ENCODE measurements at places on chromosomes 12 and 14. TPM values are rescaled to one million over a fixed set of nuclear protein-coding genes. Genes with fewer than 3 reads are reported as not detected.

DNA sequence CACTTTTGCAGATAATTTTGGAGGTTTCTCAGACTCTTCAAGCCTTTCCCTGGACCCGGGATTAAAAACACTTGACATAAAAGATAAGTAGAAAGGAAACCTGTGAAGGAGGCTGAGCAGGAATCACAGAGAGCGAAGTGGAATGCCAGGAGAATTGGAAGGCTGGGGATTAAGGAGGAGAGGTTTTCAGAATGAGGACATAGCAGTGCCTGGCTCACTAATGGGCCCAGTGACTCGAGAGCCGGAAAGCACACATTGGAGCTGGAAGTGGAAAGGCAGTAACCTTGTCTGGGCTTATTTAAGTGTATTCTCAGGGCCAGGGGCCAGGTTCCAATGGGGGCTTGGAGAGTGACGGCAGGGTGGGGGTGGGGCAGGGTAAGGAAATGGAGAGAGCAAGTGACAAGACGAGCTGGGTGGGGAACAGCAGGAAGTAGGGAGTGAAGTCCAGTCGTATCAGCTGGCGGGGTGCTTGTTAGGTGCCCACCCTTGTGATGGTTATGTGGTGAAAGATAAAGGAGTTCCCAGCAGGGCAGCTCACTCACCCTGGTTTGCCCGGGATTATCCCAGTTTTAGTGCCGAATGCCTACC is 13.1 kb downstream of the EVL start:
- peaks cover 49% of the 10 kb centered on the region for H3K4me1 ChIP-seq
- peaks cover 10% of the 10 kb centered on the region for H3K27me3 ChIP-seq
- no peak for DNase-seq
- H3K4me3 ChIP-seq: no peak overlapping the region
- no peaks in the 10 kb centered on the region for H3K36me3 ChIP-seq
- peak overlapping the region; percentile 20 for H3K27ac ChIP-seq

DNA sequence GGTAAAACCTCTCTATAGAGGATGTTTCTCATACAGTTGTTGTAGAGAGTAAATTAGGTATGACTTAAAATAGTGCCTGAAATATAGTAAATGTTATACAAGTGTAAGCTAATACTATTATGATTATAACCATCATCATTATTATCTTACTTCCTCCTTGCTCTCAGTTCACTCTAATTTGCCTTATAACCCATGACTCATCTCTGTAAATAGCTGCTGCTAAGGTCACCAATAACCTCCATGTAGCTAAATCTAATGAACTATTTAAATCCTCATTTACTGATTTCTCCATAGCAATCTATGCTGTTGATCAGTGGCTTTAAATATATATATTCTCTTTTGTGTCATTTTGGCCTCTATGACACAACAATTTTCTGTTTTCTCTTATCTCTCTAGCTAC is 109.6 kb downstream of the RMST start:
- no peak for DNase-seq
- no peak overlapping the region for H3K4me3 ChIP-seq
- H3K27ac ChIP-seq: no peak overlapping the region
- no peaks in the 10 kb centered on the region for H3K4me1 ChIP-seq

DNA sequence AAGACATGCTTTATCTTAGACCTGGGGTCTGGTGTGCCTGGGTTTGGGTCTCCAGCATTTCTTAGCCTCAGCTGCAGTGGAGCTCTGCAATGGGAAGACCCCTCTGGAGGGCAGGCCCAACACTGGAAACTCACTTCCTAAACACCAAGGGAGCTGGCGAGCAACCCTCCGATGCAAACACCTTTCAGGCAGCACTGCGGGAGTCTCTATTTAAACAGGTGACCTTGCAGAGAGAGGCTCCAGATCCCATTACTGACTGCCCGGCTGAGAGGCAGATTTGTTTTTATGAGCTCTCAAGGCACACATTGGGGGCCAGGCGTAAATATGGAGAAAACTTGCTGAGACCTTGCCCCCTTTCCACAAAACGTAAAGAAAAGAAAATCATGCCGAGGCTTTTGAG is 195.5 kb downstream of the PAX9 start:
- peaks cover 3% of the 10 kb centered on the region for H3K27me3 ChIP-seq
- H3K4me3 ChIP-seq: no peak overlapping the region
- no peak overlapping the region for H3K27ac ChIP-seq
- no peaks in the 10 kb centered on the region for H3K36me3 ChIP-seq
- H3K4me1 ChIP-seq: no peaks in the 10 kb centered on the region
- DNase-seq: no peak

GRCh38 chr12:2429032-2429431 is 365.7 kb upstream of the FKBP4 start:
- no peak overlapping the region for H3K4me3 ChIP-seq
- peaks cover 3% of the 10 kb centered on the region for H3K27me3 ChIP-seq
- no peak for DNase-seq
- peaks cover 8% of the 10 kb centered on the region for H3K36me3 ChIP-seq
- H3K4me1 ChIP-seq: peaks cover 13% of the 10 kb centered on the region
- H3K27ac ChIP-seq: no peak overlapping the region

DNA sequence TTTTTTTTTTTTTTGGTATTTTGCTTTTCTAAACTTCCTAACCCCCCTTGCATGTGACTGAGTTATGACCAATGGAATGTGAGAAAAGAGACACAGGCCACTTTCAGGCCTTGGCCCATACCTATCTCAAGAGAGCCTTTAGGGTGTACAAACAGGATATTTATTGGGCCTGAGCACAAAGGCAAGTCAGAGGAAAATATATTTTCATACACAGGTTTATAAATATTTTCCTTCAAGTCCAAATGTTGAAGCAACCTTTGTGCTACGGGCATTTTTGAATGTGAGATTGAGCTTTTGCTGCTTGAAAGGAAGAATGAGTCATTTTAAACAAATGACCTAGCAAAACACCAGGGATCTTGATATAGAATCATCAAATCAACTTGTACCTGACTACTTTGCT is 228.6 kb upstream of the E2F7 start:
- DNase-seq: no peak
- no peak overlapping the region for H3K27ac ChIP-seq
- H3K27me3 ChIP-seq: no peaks in the 10 kb centered on the region
- H3K4me1 ChIP-seq: no peaks in the 10 kb centered on the region
- H3K36me3 ChIP-seq: no peaks in the 10 kb centered on the region
- H3K4me3 ChIP-seq: no peak overlapping the region

GRCh38 chr12:62466018-62466593 is 520 bp upstream of the MON2 start:
- peak overlapping the region; percentile 89 for H3K27ac ChIP-seq
- peaks cover 11% of the 10 kb centered on the region for H3K27me3 ChIP-seq
- peaks cover 9% of the 10 kb centered on the region for H3K4me1 ChIP-seq
- peaks cover 14% of the 10 kb centered on the region for H3K36me3 ChIP-seq

- H3K4me3 ChIP-seq: no peak overlapping the region
- H3K27ac ChIP-seq: no peak overlapping the region
- H3K4me1 ChIP-seq: peaks cover 17% of the 10 kb centered on the region
- DNase-seq: no peak
- peaks cover 6% of the 10 kb centered on the region for H3K36me3 ChIP-seq
Observed at GRCh38 chr12:49548481-49548821, 9.6 kb downstream of the KCNH3 start.

DNA sequence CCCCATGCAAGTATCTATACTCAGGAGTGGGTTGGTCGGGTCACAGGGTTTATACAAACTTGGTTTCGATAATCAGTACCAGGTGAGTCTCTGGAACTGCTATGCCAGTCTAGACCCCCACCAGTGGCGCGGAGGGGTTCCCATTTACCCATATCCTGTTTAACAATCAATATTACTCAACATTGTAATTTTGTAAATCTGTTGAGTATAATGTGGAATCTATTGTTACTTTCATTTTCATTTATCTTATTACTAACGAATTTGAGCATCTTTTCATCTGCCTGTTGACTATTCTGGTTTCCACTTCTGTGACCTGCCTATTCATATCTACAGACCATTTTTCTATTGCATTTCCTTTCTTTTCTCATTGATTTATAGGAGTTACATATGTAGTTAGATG is 275.2 kb upstream of the CRY1 start:
- H3K4me1 ChIP-seq: peaks cover 11% of the 10 kb centered on the region
- peaks cover 3% of the 10 kb centered on the region for H3K27me3 ChIP-seq
- H3K27ac ChIP-seq: no peak overlapping the region

The KRT6A gene
- total RNA-seq: not detected

The C12orf54 gene
- not detected for total RNA-seq

The ATL1 gene
- 4.7 TPM for total RNA-seq

The LHX5 gene
- not detected for total RNA-seq

- H3K27me3 ChIP-seq: no peaks in the 10 kb centered on the region
- H3K27ac ChIP-seq: no peak overlapping the region
- no peaks in the 10 kb centered on the region for H3K4me1 ChIP-seq
Observed at GRCh38 chr12:45298721-45299692, 83.1 kb downstream of the ANO6 start.

- no peak overlapping the region for H3K27ac ChIP-seq
- no peak for DNase-seq
- peaks cover 5% of the 10 kb centered on the region for H3K36me3 ChIP-seq
- H3K4me1 ChIP-seq: peaks cover 27% of the 10 kb centered on the region
- H3K4me3 ChIP-seq: no peak overlapping the region
Observed at GRCh38 chr12:104551-105081, 38.0 kb downstream of the IQSEC3 start.

The GSC gene
- total RNA-seq: not detected

The DLGAP5 gene
- 12.8 TPM for total RNA-seq

The INSM2 gene
- not detected for total RNA-seq

- DNase-seq: no peak
- H3K36me3 ChIP-seq: peaks cover 3% of the 10 kb centered on the region
- peaks cover 57% of the 10 kb centered on the region for H3K4me1 ChIP-seq
- H3K4me3 ChIP-seq: peak overlapping the region; percentile 11
- H3K27me3 ChIP-seq: peaks cover 11% of the 10 kb centered on the region
- no peak overlapping the region for H3K27ac ChIP-seq
Observed at GRCh38 chr14:91397965-91398591, 19.5 kb downstream of the CCDC88C start.

The ZNF891 gene
- 2.0 TPM for total RNA-seq

DNA sequence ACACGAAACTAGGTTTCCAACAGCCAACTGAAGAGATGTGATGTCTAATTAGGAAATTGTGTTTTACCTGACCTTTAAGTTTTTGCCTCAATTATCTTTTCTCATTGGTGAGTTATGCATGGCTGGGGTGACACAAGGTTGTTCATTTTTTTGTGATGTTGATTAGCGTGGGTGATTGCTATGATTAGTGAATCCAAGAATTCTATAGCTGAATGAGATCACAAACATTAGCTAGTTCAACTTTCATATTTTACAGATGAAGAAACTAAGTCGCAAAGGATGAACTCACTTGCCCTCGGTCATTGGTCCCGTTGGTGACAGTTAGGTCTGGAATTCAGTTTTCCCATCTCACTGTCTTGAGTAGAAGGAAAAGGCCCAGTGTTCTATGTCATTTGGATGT is 32.6 kb upstream of the LMNTD1 start:
- no peak overlapping the region for H3K4me3 ChIP-seq
- no peak for DNase-seq
- H3K27ac ChIP-seq: no peak overlapping the region
- no peaks in the 10 kb centered on the region for H3K4me1 ChIP-seq
- H3K36me3 ChIP-seq: no peaks in the 10 kb centered on the region

The FAM90A1 gene
- not detected for total RNA-seq

The NTS gene
- 79.2 TPM for total RNA-seq

The DEGS2 gene
- not detected for total RNA-seq

The ARMH4 gene
- 10.5 TPM for total RNA-seq

The IL26 gene
- total RNA-seq: not detected

GRCh38 chr12:117161460-117162166 is 28.7 kb downstream of the FBXO21 start:
- no peak overlapping the region for H3K27ac ChIP-seq
- DNase-seq: no peak
- no peaks in the 10 kb centered on the region for H3K4me1 ChIP-seq

- H3K36me3 ChIP-seq: no peaks in the 10 kb centered on the region
- H3K4me3 ChIP-seq: no peak overlapping the region
- H3K27ac ChIP-seq: no peak overlapping the region
- no peak for DNase-seq
Observed at GRCh38 chr14:93893661-93894261, 33.4 kb upstream of the FAM181A start.

- H3K4me3 ChIP-seq: no peak overlapping the region
- H3K27ac ChIP-seq: no peak overlapping the region
- H3K4me1 ChIP-seq: peaks cover 68% of the 10 kb centered on the region
- DNase-seq: no peak
- H3K36me3 ChIP-seq: peaks cover 4% of the 10 kb centered on the region
Observed at GRCh38 chr12:53986686-53987483, 1.9 kb downstream of the HOXC10 start.

The BDKRB2 gene
- 0.15 TPM for total RNA-seq

The ADCY4 gene
- total RNA-seq: 74.6 TPM

- H3K27ac ChIP-seq: peak overlapping the region; percentile 80
- peak overlapping the region; percentile 97 for H3K4me3 ChIP-seq
- peak; percentile 47 for DNase-seq
- H3K4me1 ChIP-seq: peaks cover 60% of the 10 kb centered on the region
- peaks cover 15% of the 10 kb centered on the region for H3K27me3 ChIP-seq
- H3K36me3 ChIP-seq: peaks cover 10% of the 10 kb centered on the region
Observed at GRCh38 chr12:2959505-2960389, 550 bp downstream of the TEAD4 start.

DNA sequence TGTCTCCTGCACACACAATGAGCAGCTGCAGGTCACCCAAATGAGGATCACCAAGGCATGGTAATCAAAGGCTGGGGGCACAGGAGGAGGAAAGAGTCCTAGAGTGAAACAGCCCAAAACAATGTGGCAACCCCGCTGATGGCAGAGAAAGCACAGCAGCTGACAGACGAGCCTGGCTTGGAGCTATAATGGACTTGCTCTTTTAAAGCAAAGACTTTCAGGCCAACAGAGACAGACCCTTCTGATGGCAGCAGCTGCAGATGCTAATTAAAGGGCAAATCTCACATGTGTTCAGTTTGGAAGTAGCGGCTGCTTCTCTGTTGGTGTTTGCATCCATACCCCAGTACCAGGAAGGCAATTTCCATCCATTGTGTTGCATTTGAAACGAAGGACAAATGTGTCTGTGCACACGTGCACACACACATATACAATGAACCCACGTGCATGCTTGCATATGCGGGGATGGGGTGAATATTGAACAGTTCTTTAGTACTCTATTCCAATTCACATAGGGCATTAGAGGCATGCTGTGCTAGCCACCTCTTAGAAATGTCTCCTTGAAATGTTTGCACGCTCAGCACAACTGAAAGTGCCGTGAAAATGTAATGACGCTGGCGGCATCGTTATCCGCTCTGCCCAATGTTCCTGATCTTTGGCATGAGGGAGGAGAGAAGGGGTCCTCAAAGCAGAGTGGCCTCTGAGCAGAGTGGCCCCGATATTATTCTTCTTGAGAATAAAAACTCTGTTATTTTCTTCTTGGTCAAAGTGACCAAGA is 38.1 kb downstream of the CIT start:
- H3K27me3 ChIP-seq: no peaks in the 10 kb centered on the region
- H3K4me3 ChIP-seq: no peak overlapping the region
- no peak overlapping the region for H3K27ac ChIP-seq
- no peak for DNase-seq
- H3K36me3 ChIP-seq: no peaks in the 10 kb centered on the region
- peaks cover 2% of the 10 kb centered on the region for H3K4me1 ChIP-seq

The TGM1 gene
- total RNA-seq: 1.7 TPM
